ENCODE measurements at places on chromosomes 16 and 17.
A peak's percentile ranks its signal among the peaks of the same experiment; 100 is the strongest.

DNA sequence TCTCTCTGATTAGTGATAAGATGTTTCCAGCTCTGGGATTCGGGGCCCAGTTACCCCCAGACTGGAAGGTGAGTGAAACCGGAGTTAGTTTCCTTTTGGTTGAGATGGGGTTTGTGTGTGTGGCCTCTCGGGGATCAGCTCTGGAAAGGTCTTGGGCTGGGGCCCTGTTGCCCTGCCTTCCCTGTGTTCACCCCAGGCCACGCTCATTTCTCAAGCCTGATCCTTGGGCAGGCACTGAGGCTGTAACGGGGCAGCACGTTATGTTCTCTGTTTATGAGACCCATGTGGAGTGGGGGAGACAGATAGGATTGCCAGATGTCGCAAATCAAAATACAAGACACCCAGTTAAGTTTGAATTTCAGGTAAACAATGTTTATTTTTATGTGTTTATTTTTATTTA lies 35.5 kb downstream of the CPNE2 start:
- no peak for DNase-seq
- no peaks in the 10 kb centered on the region for H3K27me3 ChIP-seq
- no peak overlapping the region for H3K4me3 ChIP-seq
- peaks cover 76% of the 10 kb centered on the region for H3K4me1 ChIP-seq

- H3K4me3 ChIP-seq: no peak overlapping the region
- H3K36me3 ChIP-seq: peaks cover 73% of the 10 kb centered on the region
- peak overlapping the region; percentile 61 for H3K27ac ChIP-seq
- H3K4me1 ChIP-seq: peaks cover 11% of the 10 kb centered on the region
- DNase-seq: no peak
These were observed 53.5 kb downstream of the KLHDC4 start for GRCh38 chr16:87712184-87712762.

GRCh38 chr17:11122908-11123307 lies 118.1 kb upstream of the SHISA6 start:
- no peaks in the 10 kb centered on the region for H3K4me1 ChIP-seq
- H3K36me3 ChIP-seq: no peaks in the 10 kb centered on the region
- no peak overlapping the region for H3K27ac ChIP-seq
- H3K27me3 ChIP-seq: no peaks in the 10 kb centered on the region

GRCh38 chr17:56222255-56222654 lies 69.0 kb downstream of the ANKFN1 start:
- DNase-seq: no peak
- H3K4me1 ChIP-seq: no peaks in the 10 kb centered on the region
- no peaks in the 10 kb centered on the region for H3K27me3 ChIP-seq
- no peak overlapping the region for H3K27ac ChIP-seq
- no peak overlapping the region for H3K4me3 ChIP-seq

DNA sequence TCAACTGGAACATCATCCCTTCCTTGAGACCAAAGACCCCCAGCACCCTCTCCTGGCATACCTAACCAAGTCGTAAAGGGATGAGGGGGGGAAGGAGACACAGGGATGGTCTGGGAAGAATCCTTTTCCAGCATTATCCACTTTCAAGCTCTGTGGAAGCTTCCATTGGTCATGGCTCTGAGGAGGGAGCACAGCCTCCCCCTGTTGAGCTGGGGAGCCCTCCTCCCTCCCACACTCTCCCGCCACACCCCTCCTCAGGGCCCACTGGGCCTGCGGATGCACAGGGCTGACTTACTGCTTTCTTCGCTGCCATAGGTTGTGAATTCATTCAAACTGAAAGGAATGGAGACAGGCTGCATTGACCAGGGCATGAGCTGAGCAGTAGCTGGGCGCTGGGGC lies 12.4 kb downstream of the CSF3 start:
- H3K4me1 ChIP-seq: peaks cover 26% of the 10 kb centered on the region
- H3K27ac ChIP-seq: no peak overlapping the region
- no peaks in the 10 kb centered on the region for H3K36me3 ChIP-seq
- no peaks in the 10 kb centered on the region for H3K27me3 ChIP-seq

DNA sequence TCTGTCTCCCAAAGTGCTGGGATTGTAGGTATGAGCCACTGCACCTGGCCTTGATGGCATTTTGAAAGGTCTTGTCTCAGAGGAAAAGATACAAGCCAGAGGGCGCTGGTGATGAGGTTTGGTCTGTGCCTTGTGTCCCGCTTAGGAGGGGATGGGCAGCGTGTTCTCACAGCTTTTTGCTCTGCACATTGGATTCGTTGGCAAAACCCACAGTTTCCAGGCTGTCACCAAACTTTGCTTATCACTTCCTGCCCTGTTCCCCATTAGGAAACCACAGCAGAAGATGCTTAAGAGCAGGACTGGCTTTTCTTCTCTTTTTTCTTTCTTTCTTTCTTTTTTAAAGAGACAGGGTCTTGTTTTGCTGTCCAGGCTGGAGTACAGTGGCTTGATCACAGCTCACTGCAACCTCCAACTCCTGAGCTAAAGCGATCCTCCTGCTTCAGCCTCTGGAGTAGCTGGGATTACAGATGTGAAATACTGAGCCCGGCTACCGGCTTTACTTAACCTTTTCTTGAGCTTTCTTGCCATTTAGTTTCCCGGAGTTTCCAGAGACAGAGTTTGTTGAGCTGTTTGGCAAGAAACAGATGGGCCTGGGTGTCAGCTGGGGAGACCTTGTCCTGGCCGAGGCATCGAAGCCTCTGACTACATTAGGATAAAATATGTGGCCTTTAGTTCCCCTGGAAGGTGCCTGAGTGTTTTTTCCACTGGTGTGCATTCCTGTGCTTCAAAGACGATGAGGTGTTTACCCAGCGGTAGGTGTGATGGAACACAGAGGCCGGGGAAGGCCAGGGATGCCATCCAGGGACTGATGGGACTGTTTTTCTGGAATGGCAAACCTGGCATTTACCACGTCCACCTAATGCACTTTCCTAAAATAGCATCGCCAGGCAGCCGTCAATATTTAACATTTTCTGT lies 112.9 kb downstream of the ABCC1 start:
- peaks cover 9% of the 10 kb centered on the region for H3K36me3 ChIP-seq
- DNase-seq: peak; percentile 18
- no peak overlapping the region for H3K4me3 ChIP-seq
- no peaks in the 10 kb centered on the region for H3K27me3 ChIP-seq

DNA sequence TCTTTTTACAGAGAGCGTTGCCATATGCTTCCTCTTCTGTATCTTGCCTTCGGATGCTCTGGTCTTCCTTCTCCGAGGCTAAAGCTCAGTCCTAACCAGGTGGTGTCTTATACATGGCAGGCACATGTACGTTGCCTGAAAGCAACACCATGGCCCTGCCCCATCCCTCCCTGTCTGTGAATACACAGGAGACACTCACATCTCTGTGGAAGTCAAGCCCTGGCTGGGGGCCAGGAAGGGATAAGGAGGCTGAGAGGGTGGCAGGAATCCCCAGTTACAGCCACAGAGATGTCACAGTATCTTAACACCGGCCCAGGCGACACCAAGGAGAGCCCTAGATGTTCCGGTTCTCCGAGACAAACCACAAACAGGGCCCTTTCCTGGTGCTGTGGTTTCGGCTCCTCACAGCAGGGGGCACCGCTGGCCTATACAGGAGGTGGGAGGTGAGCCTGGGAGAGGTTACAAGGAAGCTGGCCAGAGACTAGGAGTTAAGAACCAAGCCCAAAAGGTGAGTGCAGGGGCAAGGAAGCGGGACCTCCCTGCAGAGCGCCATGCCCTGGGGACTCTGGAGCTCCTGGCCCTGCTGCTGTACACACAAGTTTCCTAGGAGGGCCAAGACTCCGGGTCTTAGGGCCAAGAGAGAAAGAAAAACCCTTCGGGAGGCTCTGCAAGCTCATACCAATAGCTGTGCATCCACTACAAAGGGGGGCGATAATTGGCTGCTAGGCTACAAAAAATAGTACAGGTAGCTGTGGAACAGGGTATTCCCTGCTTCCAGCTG lies 41.7 kb downstream of the SRL start:
- no peak overlapping the region for H3K27ac ChIP-seq
- no peaks in the 10 kb centered on the region for H3K27me3 ChIP-seq
- no peaks in the 10 kb centered on the region for H3K36me3 ChIP-seq
- H3K4me1 ChIP-seq: no peaks in the 10 kb centered on the region
- no peak for DNase-seq
- H3K4me3 ChIP-seq: no peak overlapping the region

DNA sequence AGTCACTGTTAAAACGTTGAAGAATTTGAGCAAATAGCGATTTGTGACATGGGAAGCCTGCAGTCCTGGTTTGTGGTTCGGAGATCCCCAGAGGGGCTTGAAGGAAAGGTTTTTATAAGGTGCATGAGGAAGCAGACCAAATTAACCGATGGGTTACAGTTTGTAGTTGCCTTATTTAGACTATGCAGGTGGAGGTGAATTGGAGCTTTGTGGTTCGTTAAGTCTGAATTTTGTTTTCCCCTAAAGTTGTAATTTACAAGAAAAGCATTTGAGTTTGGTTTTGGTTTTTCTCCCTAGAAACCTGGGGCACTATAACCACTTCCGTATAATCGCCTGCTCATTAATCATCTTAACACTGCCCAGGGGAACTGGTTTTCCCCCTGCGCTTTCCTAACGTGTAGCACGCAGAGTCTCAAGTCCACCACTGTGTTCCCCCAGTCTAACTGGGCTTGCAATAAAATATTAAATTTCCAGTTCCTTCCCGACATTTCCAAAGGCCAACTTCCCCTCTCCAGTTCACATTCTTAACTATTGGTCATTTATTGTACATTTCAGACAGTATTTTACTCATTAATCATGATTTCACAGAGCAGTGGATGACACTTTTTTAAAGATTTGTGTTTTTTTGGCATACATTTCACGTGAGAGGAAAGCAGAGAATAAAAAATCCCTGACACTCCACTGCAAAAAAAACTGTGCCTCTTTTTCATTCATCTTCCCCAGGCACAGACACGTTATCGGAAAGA lies 932 bp downstream of the ZNF267 start:
- H3K27ac ChIP-seq: peak overlapping the region; percentile 94
- H3K4me1 ChIP-seq: peaks cover 65% of the 10 kb centered on the region
- no peaks in the 10 kb centered on the region for H3K36me3 ChIP-seq
- peak overlapping the region; percentile 90 for H3K4me3 ChIP-seq

DNA sequence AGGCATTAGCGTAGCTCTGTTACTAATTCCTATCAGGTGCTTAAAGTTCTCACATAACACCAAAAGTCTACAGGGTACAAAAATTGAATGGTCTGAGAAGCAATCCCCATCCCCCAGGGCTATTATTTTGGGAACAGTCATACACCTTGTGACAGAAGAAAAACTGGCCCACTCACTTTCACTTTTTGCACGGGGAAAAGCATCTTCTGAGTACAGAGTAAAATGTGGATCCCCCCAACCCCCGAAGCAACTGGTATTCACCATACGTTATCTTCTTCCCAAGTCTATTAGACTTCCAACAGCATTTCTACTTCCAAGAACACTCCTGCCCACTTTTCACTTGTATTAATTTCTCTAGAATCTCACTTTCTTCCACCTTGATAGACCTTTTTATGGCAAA lies 11.8 kb downstream of the GGA3 start:
- no peak for DNase-seq
- H3K4me1 ChIP-seq: peaks cover 9% of the 10 kb centered on the region
- peak overlapping the region; percentile 64 for H3K27ac ChIP-seq
- peaks cover 24% of the 10 kb centered on the region for H3K36me3 ChIP-seq

GRCh38 chr16:57741660-57742191 lies 6.2 kb downstream of the KATNB1 start:
- no peak overlapping the region for H3K4me3 ChIP-seq
- no peak overlapping the region for H3K27ac ChIP-seq
- H3K36me3 ChIP-seq: no peaks in the 10 kb centered on the region
- no peaks in the 10 kb centered on the region for H3K27me3 ChIP-seq
- H3K4me1 ChIP-seq: peaks cover 4% of the 10 kb centered on the region

GRCh38 chr17:74296548-74296936 lies 22.5 kb downstream of the DNAI2 start:
- H3K36me3 ChIP-seq: no peaks in the 10 kb centered on the region
- H3K27ac ChIP-seq: no peak overlapping the region
- no peak for DNase-seq
- H3K27me3 ChIP-seq: no peaks in the 10 kb centered on the region

- no peak overlapping the region for H3K27ac ChIP-seq
- H3K4me1 ChIP-seq: peaks cover 5% of the 10 kb centered on the region
- DNase-seq: no peak
- no peak overlapping the region for H3K4me3 ChIP-seq
These were observed 4.2 kb downstream of the DUSP3 start for GRCh38 chr17:43774304-43775250.

Measured in naive thymus-derived CD4-positive, alpha-beta T cell (primary cell).